CD4-positive, alpha-beta T cell treated with Interleukin-10 for 1 hour (primary cell): ENCODE measurements at places on chromosomes 11 and 22.

DNA sequence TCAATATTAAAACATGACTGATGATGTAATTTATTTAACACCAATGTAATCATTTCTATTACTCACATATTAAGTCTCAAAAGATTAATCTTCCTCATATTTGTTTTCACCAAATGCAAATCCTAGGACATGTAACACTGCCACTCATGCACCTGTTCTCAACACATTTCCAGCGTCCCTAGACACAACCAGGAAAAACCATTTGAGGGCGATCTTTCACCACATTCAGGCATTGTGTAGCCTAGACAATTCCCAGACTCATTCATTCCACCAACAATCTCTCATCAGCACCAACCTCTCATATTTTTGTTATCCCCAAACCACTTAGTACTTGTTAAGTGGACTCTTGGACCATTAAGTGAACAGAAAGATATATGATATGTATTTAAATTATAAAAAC is 66.1 kb downstream of the SLC36A4 start:
- DNase-seq = no peak

DNA sequence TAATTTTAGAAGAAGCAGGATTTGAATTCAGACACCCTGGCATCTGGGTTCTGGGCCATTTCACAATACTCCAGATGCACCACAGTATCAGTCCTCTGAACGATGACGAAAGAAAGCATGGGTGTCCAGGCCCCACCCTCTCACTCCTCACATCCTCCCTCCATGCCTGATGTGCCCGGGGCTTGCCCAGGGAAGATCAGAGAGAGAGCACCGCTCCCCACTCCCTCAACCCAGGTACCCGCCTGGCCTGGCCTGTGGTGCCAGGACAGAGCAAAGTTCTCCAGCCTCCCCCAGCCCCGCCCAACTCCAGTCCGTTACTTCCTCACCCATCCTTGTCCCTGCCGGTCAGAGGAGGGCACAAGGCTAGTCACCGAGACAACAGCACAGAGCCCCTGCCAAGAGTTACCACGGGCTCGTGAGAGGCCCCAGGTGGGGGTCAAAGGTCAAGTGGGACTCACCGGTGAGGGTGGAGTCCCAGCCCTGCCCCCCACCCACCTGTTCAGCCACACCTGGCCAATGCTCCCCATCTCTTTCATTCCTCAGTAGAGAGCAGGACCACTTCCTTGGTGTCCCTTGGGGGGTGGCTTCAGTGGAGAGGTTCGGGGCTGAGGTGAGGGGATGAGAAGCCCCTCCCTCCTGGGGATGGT is 8.1 kb downstream of the BCL9L start:
- DNase-seq = peak; percentile 80

- no peak for DNase-seq
Observed at GRCh38 chr11:111018566-111018965, 227.0 kb upstream of the POU2AF2 start.

DNA sequence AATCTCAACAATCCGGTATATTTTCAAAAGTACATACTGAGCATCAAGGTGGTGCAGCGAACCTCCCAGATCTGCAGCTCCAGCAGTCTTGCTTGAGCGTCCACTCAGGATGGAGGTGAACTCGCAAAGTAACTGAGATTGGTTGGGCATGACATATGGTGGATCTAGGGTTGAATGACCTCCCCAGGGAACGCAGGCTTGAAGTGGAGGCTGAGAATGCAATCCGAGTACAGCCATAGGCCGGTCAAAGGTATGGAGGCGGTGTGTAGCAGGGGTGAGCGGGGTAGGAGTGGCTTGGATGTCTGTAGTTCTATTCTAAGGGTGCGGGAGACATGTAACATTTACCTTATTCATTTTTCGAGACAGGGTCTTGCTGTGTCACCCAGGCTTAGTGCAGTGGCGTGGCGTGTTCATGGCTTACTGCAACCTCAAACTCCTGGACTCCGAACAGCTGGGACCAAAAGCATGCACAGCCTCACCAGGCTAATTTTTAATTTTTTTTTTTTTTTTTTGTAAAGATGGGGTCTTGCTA is 631 bp upstream of the C22orf39 start:
- no peak for DNase-seq

GRCh38 chr11:3949125-3949524 is 93.7 kb downstream of the STIM1 start:
- peak; percentile 47 for DNase-seq

DNA sequence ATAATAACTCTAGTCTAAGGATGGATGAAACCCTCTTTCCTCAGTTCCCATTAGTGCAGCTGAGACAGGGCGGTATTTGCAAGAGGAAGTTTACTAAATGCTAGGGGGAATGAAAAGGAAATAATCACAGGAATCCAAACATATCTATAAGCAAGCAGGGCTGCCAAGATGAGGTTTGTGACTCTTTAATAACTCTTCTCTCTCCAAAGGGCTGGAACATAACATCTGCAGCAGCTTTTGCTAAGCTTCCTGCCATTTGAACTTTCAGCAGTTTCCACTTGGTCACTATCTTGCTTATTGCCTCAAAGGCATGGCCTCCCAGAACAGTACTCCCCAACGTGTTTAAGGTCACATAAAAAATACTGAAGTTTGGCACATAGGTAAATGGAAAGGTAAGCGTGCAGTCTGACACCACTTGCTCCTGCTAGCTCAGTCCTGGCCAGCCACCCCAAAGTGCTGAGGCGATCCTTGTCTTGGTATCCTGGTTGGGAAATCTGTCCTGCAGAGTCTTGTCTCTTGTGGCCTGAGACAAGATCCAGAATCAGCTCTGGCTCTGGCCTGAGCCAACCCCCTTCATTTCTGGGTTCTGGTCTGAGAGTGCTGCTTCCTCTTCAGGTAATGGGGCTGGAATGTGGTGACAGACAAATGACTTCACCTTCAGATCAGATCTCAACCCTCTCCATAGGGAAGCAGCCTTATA is 81.8 kb downstream of the KCNC1 start:
- DNase-seq = no peak

DNA sequence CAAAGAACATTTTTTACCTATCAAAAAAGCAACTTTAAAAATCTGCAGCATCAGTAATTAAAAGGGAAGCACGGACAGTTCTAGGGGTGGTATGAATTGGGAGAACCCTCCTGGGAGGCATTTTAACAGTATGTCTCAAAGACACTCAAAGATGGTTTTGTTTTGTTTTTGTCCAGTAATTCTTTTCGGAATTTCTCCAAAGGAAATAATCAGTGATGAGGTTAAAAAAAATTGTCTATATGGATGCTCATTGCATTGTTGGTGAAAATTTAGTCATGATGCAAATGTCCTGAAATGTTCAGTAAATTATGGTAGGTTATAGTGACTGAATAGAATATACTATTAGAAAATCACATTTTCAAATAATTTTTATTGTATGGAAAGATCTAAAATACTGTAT is 115.1 kb downstream of the ATXN10 start:
- no peak for DNase-seq

- no peak for DNase-seq
Observed at GRCh38 chr11:67280788-67281551, 8.1 kb upstream of the ANKRD13D start.

DNA sequence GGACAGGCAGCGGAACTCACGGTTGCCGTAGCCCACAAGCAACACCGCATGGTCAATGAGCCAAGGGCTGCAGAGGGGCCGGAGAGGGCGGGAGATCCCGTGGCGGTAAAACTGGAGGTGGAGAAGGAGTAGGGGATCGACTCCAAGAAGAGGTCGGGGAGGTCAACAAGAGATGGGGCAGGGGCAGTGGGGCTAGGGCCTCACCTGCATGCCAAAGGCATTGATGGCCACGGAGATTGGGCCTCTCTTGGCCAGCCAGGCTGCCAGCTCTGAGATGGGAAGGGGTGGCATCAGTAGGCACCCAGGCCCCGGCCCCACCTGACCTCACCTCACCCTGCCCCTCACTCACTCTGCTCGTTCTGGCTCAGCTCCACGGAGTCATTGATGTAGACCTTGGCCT is 3.9 kb downstream of the CTSF start:
- no peak for DNase-seq
